ENCODE measurements at places on chromosomes 11 and 22.

- ATAC-seq = no peak
Observed at GRCh38 chr11:24356501-24356900, 140.4 kb upstream of the LUZP2 start.

- ATAC-seq = no peak
Observed at GRCh38 chr11:17445240-17445795, 31.3 kb downstream of the ABCC8 start.

DNA sequence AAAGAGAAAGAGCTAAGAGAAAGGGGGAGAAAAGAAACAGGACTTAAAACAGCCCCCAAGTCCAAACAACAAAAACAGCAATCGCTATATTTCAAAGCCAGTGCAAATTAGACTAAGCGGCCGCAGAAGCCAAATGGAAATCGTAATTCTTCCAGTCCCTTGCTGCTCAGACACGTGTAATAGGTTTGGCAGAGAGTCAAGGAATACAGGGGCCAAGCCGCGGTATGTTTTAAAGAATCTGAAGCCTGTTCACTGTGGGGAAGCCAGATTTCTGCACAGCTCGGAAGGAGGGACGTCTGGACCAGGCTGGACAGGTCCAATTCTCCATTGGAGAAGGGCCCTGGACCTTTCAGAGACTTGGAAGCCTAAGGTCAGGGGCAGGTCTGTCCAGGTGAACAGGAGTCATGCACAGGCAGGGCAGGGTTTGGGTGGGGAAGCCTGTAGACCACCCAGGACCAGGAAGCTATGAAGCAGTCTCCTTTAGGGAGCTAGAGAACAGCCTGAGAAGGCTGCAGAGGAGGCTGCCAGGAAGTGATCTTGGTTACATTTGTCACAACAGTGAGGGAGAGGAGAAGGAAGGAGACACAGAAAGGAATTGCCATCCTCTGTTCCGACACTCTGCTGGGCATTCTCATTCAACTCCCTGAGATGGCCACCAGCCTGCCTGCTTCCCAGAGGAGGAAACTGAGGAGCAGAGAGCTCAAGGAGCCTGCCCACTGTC is 265.5 kb upstream of the ISX start:
- no peak for ATAC-seq

DNA sequence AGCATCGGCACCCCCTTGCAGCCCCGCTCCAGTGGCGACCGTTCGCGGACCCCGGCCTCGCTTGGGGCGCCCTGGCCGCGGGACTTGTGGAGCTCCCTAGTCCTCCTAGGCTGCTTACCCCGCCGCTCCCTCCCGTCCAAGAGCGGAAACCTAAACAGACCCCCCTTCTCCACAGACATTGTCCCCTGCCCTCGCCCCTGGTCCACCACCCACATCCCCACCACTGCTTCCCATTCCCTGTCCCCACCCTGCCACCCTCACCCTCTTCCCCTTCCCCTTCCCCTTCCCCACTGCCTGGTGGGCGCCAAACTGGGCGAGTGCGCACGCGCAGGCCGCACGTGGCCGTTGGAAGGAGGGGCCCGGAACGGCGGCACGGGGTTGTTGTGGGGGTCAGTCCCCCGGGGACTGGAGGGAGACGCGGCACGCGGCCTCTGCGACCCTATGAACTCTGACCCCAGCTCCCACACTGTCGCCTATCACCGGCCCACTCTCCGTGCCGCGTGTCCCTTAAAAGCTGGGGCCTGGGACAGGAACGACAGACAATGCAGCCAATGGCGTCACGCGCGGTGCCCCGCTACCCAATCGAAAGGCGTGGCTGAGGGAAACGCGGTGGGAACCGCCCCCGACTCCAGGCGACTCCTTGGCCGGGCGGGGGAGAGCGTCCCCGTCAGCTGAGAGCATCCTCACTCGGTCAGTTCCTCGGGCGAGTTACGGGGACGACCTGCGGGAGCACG is at the start of gene SNX32:
Gene SNX32 (plus strand): TSS at position 667 of the 734 bp plus-strand sequence. CDS start 103 bp downstream, outside the sequence.
- ATAC-seq = peak; percentile 100

DNA sequence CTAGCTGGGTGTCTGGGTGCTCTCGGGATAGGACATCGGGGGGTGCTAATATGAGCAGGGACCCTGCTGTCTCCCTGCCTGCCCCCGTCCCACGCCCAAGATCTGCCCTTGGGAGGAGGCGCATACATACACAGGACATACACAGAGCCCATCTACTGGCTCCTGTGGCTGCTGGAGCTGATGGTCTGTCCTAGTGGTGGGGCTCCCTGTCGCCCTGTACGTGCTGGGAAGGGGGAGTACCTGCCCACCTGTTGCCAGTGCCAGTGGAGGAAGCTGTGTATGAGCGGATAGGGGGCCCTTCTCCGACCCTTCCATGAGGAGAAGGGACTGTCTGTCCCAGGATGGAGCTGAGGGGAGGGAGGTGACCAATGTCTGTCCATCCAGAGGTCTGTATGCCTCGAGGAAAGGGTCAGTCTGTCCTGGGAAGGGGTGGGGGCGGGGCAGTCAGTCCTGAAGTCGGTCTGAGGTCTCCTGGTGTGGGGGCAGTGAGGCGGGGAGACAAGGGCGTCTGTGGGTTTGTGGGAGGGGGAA is 952 bp downstream of the TBC1D10A start:
- no peak for ATAC-seq

DNA sequence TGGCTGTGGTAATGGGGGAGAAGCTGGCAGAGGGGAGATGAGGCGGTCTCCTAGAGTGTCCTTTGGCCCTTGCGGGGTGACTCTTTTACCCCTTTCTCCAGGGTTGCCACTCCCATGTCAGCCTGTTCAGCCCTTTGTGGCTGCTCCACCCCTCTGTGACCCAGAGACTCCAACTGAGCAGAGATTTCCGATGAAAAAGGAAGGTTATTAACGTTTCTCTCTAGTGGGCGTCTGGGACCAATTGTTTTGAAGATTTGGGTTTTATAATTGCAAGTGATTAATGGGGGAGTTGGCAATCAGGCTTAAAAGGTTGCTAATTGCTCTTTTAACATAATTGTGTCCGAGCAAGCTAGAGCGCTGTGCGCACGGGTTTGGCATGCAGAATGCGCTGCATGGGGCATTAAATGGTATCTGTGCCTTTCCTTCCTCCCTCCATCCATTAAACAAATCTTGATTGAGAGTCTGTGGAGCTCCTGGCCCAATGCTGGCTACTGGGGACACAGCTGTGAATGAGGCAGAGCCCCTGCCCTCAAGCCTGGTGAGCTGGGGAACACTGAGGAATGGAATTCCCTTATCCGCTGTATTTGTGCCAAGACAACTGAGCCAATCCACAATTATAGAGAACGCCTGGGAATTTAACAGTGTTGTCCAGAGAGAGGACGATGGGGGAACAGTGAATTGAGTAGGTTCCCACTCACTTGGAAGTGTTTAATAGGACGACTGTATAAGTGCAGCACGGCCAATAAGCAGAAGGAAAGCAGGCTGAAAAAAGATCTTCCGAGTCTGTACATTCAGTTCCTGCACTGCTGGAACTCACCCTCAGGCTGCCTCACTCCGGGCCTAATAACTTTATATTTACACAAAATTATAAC is 295.9 kb downstream of the MIAT start:
- no peak for ATAC-seq

DNA sequence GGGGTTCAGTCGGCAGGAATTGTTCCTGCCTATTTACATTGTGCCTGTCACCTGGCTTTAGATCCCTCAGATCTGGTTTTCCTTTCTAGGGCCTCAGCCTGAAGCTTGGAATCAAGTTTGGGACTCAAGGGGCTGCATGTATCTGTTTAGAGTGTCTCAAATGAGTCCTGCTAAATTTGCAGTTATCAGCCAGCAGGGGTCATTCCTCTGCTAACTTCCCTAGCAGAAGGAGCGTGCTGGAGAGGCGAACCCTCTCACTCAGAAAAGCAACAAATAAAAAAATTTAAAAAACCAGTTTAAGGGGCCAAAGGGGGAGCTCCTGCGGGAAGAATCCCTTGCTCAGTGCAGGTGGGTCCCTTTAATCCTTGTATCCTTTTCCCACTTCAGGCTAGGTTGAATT is 1220.2 kb downstream of the JRKL start:
- ATAC-seq = no peak

DNA sequence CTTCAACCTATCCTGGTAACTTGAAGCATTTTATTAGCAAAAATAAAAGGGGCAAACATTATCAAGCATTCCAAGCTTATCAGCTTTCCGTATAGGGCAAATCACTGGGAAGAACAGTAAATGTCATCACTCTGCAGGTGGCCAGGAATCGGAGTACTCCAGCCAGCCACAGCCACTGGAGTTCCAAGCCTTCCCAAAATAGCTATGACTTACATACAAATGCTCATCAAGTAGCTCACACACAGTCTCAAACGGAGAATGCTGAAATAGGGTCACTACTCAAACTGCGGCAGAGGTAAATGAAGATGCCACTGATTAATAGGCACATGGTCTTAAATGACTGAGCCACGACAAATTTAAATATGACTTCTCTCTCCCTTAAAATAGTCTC is 2.1 kb downstream of the USP28 start:
- ATAC-seq = no peak
